ENCODE measurements at places on chromosomes 7 and 10. TPM values are rescaled to one million over a fixed set of nuclear protein-coding genes. Genes with fewer than 3 reads are reported as not detected.

DNA sequence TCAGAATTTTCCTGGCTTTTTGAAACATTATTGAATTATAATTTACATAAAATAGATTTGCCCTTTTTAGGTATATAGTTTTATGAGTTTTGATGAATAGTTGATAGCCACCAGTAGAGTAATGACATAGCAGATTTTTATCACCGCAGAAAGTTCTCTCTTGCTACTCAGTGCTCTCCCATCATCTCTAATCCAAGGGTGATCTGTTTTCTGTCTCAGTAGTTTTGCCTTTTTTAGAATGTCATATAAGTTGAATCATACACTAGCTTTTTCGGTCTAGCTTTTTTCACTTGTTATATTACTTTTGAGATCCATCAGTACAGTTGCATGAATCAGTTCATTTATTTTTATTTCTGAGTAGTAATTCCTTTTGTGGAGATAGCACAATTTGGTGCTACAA is 17.9 kb downstream of the RSBN1L start:
- DNase-seq: no peak

DNA sequence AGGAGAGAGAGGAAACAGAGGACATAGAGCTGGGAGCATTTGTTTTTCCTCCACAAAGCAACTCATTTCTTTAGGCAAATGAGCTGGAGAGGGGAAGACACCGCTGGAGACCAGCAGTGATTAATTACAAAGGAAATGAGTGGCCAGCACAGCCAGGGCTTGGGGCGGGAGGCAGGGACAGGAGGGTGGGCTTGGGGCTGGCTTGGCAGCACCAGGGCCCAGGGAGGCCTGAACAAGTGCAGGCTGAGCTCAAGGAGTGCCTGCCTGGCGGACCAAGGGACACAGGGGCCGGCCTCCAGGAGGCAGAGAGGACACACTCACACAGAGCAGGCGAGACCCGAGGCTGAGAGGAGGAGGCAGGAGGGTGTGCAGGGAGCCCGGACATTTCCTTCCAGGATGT is 149.0 kb upstream of the UNC5B start:
- no peak for DNase-seq

- DNase-seq: peak; percentile 58
These were observed 121.6 kb downstream of the C10orf105 start for GRCh38 chr10:71597821-71598498.

- DNase-seq: no peak
These were observed 539.9 kb upstream of the C7orf33 start for GRCh38 chr7:148050492-148051158.

DNA sequence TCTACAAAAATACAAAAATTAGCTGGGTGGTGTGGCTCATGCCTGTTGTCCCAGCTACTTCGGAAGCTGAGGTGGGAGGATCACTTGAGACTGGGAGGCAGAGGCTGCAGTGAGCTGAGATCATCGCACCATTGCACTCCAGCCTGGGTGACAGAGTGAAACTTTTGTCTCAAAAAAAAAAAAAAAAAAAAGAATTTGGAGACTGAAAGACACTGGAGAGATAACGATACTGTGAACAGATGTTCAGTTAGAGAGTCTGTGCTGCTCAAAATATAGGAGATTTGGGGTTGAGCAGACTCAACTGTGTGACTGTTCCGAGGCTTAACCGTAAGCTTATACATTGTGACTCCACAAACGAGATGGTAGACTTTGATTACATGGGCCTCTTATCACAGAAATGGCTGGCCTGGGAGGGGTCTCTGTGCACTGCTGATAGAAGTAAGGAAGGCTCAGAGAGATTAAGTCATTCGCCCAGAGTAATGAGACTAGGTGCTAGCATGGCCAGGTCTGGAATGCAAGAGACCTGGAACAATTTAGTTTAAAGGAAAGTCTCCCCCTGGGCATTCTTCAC is 19.4 kb downstream of the WBP1L start:
- DNase-seq: no peak

GRCh38 chr7:68015122-68015977 is 1018.7 kb downstream of the TYW1 start:
- no peak for DNase-seq

DNA sequence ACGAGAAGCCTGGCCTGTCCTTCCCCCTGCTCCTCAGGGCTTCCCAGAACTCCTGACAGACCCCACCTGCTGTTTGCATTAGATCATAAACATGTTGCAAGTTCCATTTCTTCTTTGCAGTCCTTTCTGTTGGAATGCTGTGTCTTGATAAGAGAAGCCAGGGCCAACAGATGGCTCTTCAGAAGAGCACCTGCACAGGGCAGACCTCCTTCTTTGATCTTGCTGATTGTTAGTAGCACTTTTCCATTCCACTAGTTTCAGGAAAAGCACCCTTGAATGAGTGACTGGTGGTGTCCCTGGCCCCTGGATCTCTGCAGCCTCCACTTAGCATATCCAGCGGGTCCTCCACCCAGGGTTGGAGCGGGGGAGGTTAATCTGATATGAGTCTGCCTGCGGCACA is 243.2 kb downstream of the GFRA1 start:
- no peak for DNase-seq

Gene PPP1R3C
- total RNA-seq: 90.7 TPM

Gene TSPAN12
- 3.7 TPM for total RNA-seq

GRCh38 chr7:150562919-150563318 is 4.3 kb upstream of the GIMAP4 start:
- DNase-seq: no peak

Gene MORN4
- 0.51 TPM for total RNA-seq

GRCh38 chr10:16429539-16429938 is 7.3 kb upstream of the PTER start:
- no peak for DNase-seq

- DNase-seq: no peak
These were observed 75.0 kb downstream of the PRKAG2 start for GRCh38 chr7:151801782-151802468.

Gene VIPR2
- 0.44 TPM for total RNA-seq

Gene DPY19L1
- total RNA-seq: 4.9 TPM

DNA sequence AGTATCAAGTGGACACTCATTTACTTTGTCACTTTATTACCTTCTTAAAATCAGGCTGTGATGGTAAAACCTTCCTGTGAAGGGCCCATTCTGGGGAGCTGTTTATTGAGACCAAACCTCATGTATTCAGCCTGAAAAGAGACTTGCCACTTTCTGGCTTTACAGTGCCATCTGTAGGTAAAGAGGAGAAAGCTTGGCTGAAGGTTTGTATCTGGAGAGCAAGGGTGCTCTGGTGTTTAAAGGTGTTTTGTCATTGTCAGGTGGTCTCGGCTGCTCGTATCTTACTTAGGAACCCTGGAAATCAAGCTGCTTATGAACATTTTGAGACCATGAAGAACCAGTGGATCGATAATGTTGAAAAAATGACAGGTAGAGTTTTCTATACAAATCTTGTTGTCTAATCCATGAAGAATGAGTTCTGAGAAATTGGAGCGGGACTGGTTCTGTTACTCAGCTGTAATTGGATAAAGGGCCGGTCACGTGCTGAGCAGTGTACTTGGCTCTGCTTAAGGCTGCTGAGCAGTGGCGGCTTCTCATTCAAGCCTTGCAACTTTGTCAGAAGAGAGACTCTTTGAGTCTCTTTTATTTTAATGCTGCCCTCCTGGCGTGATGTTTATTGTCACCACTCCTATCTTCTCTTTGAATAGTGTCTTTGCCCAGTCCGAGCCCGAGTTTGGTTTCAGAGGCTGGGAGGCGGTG is 46.9 kb downstream of the AP3M1 start:
- DNase-seq: no peak

DNA sequence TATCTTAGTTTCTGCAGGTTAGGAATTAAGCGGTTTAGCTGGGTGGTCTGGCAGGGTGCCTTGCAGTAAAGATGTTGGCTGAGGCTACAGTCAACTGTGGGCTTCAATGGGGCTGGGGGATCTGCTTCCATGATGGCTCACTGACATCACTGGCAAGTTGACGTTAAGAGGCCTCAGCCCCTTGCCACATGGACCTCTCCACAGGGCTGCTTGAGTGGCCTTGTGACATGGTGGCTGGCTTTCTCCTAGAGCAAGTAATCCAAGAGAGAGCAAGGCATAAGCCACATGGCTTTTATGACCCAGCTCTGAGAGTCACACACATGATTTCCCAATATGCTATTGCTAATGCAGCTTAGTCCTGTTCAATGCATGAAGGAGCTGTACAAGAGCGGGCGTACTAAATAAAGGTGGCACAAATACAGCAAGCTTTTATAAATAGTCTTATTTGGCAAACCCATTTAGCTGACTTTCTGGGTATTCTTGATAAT is 109.1 kb downstream of the SEPTIN7 start:
- no peak for DNase-seq

- DNase-seq: no peak
These were observed 598.8 kb downstream of the SUGCT start for GRCh38 chr7:40733578-40733977.

Gene PRRT4
- 1.0 TPM for total RNA-seq

DNA sequence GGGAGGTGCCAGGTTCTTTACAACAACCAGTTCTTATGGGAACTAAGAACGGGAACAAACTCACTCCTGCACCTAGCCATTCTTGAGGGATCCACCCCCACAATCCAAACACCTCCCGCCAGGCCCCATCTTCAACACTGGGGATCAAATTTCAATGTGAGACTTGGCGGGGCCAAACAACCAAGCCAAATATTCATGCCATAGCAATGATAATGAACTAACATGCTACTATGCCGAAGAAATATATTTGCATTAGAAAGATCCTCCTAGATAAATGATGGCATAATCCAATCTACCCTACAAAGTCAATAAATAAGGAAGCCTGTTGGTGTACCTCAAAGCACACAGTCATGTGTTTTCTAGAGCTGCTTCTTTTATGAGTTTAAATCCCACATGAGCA is 57.6 kb downstream of the CCDC71L start:
- DNase-seq: no peak
